ENCODE measurements at places on chromosomes 12 and 14. TPM values are rescaled to one million over a fixed set of nuclear protein-coding genes. Genes with fewer than 3 reads are reported as not detected.

DNA sequence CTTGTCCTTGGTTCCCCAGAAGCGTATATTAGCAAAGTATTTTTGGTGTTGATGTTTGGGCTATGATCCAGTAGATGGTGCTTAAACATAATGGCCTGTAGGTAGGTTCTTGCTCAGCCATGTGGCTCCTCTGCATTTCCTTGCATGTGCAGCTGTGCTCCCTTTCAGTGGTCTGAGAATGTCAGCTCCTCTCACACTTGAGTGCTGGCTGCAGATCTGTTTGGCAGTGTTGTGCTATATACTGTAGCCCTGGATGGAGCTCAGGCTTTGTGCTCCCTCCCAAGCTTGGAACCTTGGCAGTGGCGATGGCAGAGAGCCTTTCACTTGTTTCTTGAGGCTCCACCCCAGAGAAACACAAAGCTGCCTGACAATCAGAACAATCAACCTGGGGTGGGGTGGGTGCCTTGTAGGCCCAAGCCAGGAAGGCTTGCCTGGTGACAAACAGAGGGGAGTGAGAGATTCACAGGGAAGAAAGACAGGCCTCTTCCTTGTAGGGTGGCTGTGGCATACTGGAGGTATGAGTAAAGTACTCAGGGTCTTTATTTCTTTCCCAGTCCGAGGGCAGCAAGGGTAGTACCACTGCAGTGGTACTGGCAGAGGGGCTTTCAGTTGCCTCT is 255.3 kb downstream of the RAD51B start:
- DNase-seq: no peak

- no peak for DNase-seq
Observed at GRCh38 chr14:36524874-36525745, 5.1 kb upstream of the NKX2-1 start.

Gene ALDH1L2
- total RNA-seq: 6.7 TPM

Gene TMEM119
- 12.1 TPM for total RNA-seq

- DNase-seq: no peak
Observed at GRCh38 chr14:92323011-92323915, at the start of gene SLC24A4. TSS of gene SLC24A4 (plus strand) at chr14:92323165. CDS start at chr14:92323831, 666 bp downstream.

DNA sequence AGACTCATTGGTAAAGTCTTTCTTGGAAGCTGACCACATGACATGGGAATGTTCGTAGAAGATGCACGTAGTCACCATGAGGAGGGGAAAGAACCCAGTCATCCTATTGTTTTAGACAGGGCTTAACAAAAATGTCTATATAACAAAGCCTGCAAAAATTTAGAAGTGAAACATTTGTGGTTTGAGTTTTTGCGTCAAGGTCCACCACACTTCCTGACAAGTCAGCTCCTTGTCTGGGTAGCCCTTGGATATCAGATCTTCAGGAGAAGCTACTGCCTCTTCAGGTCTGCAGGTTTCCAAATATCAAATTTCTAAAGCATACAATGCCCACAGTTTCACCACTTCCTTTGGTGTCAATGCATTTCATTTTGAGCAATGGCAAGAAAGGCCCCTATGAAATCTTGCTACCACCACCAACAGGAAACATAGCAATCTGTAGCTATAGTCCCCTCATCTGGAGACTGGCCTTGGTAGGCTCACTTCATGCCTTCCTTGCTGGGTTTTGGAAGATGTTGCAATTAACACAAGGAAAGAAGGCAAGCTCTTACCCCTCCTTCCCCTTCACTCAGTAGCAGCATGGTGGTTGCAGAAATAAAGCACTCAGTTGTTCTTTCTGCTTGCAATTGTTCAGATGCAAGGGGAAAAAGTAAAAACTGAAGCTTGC is 235.2 kb downstream of the PCNX1 start:
- DNase-seq: no peak

Gene RAB21
- total RNA-seq: 26.9 TPM

Gene NTF3
- 1.3 TPM for total RNA-seq

DNA sequence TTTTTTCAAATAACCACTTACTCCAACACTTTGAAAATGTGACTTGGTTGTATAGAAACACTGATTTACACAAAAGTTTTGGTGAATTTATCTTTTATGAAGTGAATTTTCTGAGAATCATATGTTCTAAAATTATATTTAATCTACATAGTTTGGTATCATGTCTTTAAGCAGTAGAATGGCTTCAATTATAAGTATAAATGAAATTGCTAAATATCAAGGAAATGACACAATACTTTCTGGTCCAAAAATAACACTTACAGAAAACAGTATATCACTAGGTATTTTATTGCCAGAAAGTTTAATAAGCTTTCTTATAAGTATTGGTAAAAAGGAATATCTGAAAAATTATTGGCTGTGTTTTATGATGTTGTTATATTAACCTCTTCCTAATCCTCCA is 90.9 kb downstream of the SRGAP1 start:
- no peak for DNase-seq

Gene ITGB7
- total RNA-seq: 2.9 TPM

DNA sequence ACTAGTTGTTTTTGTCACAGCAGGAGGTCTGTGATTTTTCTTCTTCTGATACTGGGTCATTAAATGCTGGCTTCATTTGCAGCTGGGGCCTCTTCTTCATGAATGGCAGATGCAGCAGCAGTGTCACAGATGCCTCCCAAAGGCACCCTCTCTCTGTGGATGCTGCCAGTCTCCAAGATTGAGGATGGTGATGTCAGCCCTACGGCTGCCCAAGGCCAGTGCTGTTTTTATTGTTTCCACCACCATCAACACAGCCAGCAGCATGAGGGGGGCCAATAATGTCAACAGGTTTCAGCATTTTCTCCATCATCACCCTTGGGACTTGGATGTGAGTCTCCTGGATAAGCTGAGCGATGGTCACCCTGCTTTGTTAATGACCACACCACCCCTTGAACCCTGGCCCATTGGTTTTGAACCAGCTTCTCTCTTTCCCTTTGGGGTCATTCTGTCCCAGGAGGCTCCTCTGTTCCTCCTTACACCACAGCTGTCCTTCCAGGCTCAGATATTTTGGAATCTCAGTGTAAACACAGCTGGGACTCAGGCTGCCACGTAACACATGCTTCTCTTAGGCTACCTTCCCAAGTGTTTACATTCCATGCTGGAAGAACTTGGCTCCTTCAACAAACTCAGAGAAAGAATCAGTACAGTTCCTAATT is 151.7 kb upstream of the DDHD1 start:
- DNase-seq: no peak

- DNase-seq: no peak
Observed at GRCh38 chr12:4440187-4440941, 5.3 kb downstream of the FGF6 start.

DNA sequence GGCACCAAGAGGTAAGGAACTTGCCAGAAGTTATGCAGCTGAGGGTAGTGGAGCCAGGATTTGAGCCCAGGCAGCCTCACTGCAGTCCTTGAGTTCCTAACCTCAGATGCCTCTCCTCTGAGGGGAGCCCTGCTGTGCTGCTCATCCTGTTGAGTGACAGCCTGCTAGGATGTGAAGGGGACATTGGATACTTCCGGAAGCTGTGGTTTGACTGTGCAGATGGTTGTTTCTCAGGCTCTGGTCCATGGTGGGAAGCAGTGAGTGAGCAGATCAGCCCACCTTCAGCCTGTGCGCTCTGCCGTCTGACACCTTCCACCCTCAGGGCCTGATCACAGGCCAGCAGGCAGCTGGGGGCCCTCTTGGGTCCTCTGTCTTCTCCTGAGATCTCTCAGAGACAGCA is 253.2 kb downstream of the CACNA1C start:
- DNase-seq: no peak

GRCh38 chr14:90805662-90806540 is 10.3 kb downstream of the TTC7B start:
- DNase-seq: no peak

Gene FAR2
- 9.8 TPM for total RNA-seq

Gene TMEM132D
- not detected for total RNA-seq

Gene RPL10L
- not detected for total RNA-seq
